ENCODE measurements at places on chromosomes 12 and 14.
A peak's percentile ranks its signal among the peaks of the same experiment; 100 is the strongest.

DNA sequence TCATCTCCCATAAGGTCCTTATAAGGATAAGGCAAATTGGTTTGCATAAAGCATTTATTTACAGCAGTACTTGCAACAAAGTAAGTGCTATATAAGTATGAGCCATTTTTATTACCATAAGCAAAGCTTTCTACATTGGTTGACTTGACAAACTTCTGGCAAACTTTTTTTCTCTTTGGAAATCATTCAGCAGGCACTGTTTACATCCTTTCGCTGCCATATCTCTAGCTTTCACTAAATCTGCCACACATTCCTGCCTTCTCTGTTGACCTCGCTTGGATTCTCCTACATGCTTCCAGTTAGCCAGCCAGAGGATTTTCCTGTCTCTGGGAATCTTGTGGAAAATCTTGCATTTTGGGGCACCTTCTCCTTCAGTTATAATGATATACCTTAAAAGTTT, 21.8 kb upstream of the HDAC7 start:
- DNase-seq = no peak

DNA sequence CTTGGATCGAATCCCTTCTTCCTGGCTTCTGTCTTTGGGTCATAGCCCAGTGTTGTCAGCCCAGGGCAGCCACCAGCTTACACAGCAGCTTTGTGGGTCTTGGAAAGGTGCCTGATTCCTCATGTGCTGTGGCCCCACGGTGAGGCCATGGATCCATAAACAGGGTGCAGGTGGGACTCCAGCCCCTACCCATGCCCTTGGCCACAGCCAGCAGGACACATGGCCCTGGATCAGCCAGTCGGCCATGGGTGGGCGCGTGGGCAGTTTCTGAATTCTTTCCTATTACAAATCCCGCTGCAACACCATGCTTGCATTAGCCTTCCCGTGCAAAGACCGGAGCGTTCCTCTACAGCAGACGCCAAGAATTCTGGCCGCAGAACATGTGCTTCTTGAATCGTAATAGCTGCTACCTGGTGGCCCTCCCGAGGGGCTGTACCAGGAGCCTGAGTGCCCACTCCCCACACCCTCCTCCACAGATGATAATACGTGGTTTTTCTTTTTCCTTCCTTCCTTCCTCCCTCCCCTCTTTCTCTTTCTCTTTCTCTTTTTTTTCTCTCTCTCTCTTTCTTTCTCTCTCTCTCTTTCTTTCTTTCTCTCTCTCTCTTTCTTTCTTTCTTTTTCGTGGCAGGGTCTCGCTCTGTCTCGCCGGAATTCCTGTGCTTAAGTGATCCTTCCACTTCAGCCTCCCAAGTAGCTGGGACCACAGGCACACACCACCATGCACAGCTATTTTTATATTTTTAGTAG, 2.9 kb upstream of the MMP17 start:
- no peak for DNase-seq

- DNase-seq = no peak
Measured at GRCh38 chr14:81446279-81447007, 46.3 kb upstream of the STON2 start.

DNA sequence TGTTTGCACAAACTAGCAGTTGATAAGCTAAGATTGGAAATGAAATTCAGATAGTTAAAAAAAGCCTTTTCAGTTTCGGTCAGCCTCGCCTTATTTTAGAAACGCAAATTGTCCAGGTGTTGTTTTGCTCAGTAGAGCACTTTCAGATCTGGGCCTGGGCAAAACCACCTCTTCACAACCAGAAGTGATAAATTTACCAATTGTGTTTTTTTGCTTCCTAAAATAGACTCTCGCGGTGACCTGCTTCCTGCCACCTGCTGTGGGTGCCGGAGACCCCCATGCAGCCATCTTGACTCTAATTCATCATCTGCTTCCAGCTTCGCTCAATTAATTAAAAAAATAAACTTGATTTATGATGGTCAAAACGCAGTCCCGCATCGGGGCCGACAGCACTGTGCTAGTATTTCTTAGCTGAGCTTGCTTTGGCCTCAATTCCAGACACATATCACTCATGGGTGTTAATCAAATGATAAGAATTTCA, 335.6 kb downstream of the TMEM121 start:
- DNase-seq = no peak

- DNase-seq = no peak
Measured at GRCh38 chr14:101229666-101230065, 326.1 kb upstream of the RTL1 start.

- no peak for DNase-seq
Measured at GRCh38 chr14:49451938-49452337, 134.2 kb downstream of the RPS29 start.

DNA sequence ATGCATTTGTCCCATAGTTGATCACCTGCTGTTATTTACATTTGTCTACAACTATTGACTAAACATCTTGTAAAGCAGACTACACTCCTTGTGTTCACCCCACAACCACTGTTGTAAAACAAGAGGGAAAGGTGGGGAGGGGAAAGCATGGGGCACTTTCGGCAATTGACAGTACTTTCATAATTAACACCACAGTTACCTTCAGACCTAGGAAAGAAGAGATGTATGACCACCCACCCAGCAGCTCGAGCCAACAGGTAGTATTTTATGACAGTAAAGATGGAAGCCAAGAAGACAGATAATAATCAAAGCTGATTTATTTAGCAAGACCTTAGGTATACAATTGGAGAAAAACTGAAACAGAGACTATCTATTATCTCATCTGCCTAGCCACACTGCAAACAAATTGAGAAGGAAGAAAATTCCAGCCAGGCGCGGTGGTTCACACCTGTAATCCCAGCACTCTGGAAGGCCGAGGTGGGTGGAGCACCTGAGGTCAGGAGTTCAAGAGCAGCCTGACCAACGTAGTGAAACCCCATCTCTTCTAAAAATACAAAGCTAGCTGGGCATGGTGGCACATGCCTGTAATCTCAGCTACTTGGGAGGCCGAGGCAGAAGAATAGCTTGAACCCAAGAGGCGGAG, 11.2 kb downstream of the HECTD4 start:
- peak; percentile 31 for DNase-seq

- DNase-seq = no peak
Measured at GRCh38 chr14:51507511-51507905, 144.2 kb upstream of the FRMD6 start.

- no peak for DNase-seq
Measured at GRCh38 chr12:44509471-44509870, 366.6 kb downstream of the NELL2 start.

- no peak for DNase-seq
Measured at GRCh38 chr14:52354242-52354641, 40.1 kb downstream of the PTGER2 start.

DNA sequence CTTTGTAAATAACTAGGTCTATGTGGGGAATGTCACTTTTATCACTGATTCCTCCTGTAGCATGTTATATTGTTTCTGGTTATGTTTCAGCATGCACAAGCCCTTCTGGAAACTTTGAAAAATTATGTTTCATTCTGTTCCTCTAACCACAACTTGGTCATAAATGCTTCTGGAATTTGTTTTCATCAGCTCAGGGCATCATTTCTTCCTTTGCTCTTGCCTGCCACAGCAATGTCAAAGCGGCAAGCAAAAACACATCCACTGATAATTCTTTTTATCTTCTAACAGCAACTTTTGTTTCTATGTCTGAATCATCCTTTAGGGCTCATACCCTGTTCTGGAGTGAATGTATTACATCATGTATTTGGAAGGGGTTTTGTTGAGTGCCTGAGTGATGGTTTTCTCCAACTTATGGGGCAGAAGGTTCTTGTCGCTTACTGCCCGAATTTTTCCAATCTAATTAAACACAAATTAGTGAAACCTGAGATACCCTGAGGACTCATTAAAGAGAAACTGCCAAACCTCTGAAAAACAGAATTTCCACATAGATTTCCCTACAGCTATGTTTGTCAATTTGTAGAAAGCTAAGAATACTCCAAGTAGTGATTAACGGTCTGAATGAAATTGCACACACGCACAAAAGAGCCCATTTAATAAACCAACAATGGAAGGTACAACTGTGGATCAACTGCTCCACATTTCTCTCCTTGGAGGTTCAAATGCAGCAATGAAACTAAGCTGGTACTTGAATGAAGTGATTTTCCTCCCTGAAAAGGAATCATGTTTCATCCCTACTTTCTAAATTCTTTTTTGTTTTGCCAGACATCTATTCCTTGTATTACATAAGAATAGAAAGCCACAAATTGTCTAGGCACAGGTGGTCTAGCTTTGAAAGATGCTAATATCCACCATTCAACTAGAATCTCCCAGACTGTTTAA, 173.5 kb upstream of the KRR1 start:
- DNase-seq = no peak

- no peak for DNase-seq
Measured at GRCh38 chr12:15733136-15733535, 56.1 kb downstream of the EPS8 start.

GRCh38 chr12:120579179-120579578, 2.0 kb downstream of the POP5 start:
- DNase-seq = no peak

GRCh38 chr14:36068777-36069534, 107.6 kb downstream of the PTCSC3 start:
- no peak for DNase-seq

DNA sequence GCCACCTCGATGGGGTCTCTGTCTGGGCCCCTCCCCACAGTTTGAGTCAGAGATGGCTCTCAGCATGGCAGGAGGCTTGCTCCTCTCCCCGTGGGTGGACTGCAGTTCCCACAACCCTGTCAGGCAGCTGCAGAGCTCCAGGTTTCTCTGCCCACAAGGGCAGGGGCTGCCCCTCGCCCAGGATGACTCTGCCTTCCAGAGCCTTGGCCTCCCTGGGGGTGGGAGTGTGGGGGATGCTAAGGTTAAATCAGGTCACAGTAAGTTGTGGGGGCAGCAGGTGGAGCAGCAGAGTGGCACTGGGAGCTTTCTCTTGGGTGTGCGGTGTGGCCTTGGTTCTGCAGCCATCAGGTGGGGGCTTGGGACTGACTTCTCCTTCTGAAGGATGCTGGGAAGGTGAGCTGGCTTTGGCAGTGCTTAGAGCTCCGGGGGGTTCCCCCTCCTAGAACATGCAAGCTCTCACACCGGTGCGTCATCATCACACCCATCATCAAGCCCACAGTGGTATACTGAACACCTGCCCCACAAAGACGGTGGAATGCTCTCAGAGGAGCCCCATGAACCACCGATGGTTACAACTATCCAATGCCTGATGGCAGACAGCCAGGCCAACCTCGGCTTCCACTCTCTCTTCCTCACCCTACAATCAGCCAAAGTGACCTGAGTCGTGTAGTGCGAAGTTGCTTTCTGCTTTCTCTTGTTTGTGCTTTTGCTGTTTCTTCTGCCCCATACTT, 39.7 kb downstream of the ERH start:
- no peak for DNase-seq

GRCh38 chr12:46158501-46158900, 110.3 kb downstream of the SLC38A1 start:
- DNase-seq = no peak

GRCh38 chr12:30882706-30883105, 43.8 kb upstream of the TSPAN11 start:
- DNase-seq = no peak

- peak; percentile 98 for DNase-seq
Measured at GRCh38 chr12:123131879-123132402, 18.9 kb downstream of the PITPNM2 start.

GRCh38 chr14:94628578-94628977, 16.4 kb downstream of the SERPINA3 start:
- no peak for DNase-seq

GRCh38 chr14:95387826-95388445, 68.2 kb upstream of the CLMN start:
- no peak for DNase-seq

DNA sequence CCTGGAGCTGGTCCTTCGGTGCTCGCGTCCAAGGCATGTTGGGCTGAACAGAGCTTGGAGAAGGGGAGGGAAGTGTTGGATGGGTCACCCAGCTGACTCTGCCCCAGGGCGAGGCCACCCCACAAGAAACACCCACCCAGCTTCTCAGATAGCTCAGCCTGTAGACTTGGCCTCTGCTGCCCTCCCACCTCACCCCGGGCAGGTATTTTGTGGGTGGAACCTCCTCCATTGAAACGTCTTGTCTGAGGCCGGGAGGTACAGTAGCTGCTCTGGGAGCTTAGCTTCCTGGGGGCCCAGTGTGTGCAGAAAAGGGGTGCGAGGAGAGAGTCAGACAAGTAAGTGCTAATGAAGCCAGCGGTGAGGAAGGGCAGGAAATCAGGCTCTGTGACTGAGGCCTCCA, 54.8 kb upstream of the TSPAN9 start:
- DNase-seq = no peak

- DNase-seq = peak; percentile 65
Measured at GRCh38 chr12:3432176-3432742, 58.7 kb upstream of the PRMT8 start.

- no peak for DNase-seq
Measured at GRCh38 chr14:90427848-90428426, 31.1 kb downstream of the CALM1 start.
